Activated T-cell treated with anti-CD3 and anti-CD28 coated beads for 1 hour (primary cell): ENCODE measurements at places on chromosomes 16 and 17.

GRCh38 chr16:84183911-84184591 is 2.8 kb downstream of the TAF1C start:
- DNase-seq: no peak

DNA sequence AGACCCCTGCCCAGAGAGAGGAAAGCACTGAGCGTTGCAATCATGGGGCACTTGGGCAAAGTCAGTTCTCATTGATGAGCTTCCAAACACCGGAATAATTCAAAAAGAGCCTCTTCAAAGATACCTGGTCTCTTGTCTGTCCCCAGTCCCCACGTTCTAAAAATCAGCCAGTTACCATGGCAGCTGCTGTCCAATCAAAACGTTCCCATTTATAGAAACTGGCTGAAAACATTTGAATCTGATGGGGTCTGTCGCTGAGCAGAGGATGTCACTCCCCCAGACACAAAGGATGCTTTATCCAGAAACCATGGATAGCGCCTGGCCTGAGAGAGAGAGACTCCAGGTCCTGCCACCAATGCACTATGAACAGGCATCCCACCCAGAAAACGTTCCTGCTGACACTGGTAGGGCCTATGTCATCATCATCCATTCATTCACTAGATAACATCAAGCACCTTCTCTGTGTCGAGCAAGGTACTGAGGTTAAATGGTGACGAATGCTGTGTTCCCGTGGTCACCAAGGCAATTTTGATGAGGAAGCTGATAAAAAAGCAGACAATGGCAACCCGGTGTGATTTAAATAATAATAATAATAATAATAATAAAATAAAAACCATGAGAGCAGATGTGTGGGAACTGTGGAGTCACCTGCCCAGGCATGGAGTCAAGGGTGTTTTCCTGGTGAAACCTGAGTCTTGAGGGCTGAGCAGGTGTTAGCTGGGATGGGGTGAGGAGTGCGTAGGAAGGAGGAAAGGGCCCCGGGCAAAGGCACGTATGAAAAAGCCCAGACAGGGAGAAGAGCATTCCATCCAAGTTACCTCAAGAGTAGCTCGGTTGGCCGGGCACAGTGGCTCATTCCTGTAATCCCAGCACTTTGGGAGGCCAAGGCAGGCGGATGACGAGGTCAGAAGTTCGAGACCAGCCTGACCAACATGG is 19.0 kb upstream of the CALB2 start:
- DNase-seq: no peak

- no peak for DNase-seq
Measured at GRCh38 chr16:23368469-23368868, 66.4 kb downstream of the SCNN1B start.

DNA sequence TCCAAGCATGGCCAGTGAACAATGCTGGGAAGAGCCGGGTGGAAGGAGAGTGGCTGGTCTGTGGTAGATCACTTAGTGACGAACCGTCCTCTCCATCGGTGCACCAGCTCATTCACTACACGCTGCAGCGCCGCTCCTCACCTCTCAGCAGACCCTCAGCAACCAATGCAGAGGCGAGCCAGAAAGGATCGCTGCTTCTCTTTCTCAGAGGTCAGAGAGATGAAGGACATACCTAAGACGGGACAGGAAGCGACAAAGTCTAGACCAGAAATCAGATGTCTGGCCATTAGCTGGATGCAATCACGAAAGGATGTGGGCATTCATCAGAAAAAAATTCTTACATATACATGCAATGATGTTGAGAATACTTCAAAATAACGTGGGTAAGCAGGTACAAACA is 26.9 kb downstream of the NSMCE1 start:
- no peak for DNase-seq

DNA sequence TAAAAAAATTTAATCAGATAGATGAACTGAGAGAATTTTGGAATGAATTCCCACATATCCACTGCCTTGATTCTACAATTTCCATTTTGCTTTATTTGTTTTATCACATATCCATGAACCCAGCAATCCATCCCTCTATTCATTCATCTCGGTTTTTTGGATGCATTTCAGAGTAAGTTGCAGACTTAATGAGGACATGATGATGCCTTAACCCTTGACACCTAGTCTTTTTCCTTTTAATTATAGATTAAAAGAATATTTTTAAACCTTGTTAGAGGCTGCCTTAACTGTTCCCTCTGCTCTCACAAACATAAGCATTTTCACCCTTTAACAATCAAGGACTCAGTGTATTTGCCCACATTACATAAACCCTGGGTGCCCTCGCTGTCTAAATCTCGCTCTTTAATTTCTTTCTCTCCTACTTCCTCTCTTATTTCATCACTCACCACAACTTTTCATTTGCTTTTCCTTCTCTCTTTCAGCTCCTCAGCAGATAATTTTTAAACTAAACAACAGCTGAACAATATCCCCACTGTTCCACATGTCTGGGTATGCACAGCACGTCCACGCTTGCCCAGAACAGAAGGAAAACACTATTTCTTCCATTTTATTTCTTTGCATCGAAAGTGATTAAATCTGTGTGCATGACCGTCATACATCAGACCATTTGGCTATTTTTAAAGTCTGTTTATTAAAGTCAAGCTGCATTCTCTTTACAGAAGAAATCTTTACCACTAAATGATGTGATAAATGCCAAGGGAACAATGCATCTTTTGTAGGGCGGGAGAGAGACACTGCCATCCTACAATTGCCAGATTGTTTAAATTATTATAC is 39.9 kb downstream of the IQCK start:
- DNase-seq: no peak

DNA sequence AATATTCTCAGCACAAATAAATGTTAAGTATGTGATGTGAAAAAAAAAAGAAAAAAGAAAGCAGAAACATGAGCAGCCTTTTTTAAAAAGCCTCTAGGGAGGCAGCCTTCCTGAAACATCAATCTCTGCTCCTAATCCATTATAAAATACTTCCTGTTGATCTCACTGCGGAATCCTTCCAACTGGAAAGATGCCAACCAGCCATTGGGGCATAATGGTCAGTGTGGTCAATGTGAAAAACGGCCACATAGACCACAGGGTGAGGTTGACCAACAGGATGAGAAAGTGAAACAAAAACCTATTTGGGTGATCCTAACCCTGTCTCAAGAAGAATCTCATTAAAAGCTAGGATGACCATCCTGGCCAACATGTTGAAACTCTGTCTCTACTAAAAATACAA is 26.1 kb upstream of the ABCA8 start:
- no peak for DNase-seq

- DNase-seq: no peak
Measured at GRCh38 chr17:14014657-14015056, 54.6 kb upstream of the COX10 start.

DNA sequence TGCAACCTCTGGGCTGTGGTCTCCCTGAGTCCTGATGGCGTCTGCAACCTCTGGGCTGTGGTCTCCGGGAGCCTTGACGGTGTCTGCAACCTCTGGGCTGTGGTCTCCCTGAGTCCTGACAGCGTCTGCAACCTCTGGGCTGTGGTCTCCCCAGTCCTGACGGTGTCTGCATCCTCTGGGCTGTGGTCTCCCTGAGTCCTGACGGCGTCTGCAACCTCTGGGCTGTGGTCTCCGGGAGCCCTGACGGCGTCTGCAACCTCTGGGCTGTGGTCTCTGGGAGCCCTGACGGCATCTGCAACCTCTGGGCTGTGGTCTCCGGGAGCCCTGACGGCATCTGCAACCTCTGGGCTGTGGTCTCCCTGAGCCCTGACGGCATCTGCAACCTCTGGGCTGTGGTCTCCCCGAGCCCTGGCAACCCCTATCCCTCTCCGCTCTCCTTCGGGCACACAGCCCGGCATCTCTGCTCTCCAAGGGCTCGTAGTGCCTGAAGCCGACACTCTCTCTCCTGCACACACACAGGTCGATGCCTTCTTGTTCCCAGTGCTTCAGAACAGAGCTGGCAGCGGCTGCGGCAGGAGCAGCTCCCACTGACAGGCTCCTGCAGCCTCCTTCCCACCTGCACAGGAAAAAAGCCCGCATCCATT is 45.6 kb downstream of the METRNL start:
- DNase-seq: no peak
